Lower lobe of right lung (tissue), 2 donors: ENCODE measurements at places on chromosomes 12 and 14. TPM values are rescaled to one million over a fixed set of nuclear protein-coding genes. Genes with fewer than 3 reads are reported as not detected.

Gene CELA1
- total RNA-seq, result not detected

DNA sequence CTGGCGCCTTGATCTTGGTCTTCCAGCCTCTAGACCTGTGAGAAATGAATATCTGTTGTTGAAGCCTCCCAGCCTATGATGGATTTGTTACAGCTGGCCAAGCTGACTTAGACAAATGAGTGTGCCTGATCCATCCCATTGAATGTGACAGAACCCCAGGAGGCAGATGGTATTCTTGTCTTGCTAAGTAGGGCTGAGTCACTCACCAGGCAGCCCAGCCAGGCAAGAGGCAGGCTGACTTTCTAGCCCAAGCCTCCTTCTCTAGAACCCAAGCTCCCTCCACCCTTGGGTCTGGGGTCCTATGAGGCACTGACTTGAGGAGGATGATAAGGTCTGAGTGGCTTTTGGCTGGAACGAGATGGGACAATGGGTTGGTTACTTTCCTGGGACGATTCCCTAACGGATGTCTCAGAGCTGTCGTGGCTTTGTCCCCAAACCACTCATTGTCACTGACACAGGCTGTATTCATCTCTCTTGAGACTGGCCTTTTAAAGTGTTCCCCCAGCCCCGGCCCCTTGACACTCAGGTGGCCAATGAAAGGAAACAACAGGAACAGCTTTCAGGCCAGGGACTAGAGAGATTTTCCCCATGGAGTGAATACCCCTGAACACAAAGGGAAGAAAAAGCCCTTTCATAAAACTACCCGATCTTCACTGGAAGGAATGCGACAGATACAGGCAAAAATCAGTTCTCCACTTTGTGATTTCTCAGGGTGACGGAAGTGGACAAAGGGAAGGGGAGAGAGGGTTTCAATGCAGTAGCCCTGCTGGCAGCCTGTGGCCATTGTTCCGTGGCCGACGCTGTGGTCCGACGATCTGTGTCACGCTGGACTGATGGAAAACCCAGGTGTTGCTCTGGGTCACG is 264.2 kb downstream of the AACS start:
- H3K4me3 ChIP-seq, result no peak overlapping the region
- no peaks in the 10 kb centered on the region for H3K4me1 ChIP-seq
- H3K36me3 ChIP-seq, result no peaks in the 10 kb centered on the region
- DNase-seq, result no peak

DNA sequence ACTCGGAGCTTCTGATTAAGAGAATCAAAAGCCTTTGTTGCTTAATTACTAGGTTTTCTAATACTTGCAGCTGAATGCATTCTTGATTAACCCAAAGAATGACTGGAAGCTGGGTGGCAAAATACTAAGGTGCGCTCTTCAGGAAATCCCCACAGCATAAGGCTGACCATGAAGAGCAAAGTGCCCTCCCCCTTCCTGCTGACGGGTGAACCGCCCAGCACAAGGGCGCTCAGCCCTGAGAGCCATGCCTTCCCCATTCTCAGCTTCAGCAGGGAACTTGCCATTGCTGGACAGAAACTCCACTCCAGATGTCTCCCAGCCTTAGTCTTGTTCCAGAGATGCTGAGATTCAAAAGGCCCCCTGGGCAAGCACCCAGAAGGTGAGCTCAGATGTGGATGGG is 27.2 kb upstream of the FBRSL1 start:
- no peak overlapping the region for H3K27ac ChIP-seq
- H3K36me3 ChIP-seq, result no peaks in the 10 kb centered on the region
- peaks cover 28% of the 10 kb centered on the region for H3K27me3 ChIP-seq
- no peaks in the 10 kb centered on the region for H3K4me1 ChIP-seq
- H3K4me3 ChIP-seq, result no peak overlapping the region
- DNase-seq, result no peak

- no peak for DNase-seq
- no peak overlapping the region for H3K4me3 ChIP-seq
- H3K4me1 ChIP-seq, result peaks cover 21% of the 10 kb centered on the region
- no peaks in the 10 kb centered on the region for H3K27me3 ChIP-seq
- no peaks in the 10 kb centered on the region for H3K36me3 ChIP-seq
These were observed 433.9 kb downstream of the PCNX1 start for GRCh38 chr14:71341156-71341555.

DNA sequence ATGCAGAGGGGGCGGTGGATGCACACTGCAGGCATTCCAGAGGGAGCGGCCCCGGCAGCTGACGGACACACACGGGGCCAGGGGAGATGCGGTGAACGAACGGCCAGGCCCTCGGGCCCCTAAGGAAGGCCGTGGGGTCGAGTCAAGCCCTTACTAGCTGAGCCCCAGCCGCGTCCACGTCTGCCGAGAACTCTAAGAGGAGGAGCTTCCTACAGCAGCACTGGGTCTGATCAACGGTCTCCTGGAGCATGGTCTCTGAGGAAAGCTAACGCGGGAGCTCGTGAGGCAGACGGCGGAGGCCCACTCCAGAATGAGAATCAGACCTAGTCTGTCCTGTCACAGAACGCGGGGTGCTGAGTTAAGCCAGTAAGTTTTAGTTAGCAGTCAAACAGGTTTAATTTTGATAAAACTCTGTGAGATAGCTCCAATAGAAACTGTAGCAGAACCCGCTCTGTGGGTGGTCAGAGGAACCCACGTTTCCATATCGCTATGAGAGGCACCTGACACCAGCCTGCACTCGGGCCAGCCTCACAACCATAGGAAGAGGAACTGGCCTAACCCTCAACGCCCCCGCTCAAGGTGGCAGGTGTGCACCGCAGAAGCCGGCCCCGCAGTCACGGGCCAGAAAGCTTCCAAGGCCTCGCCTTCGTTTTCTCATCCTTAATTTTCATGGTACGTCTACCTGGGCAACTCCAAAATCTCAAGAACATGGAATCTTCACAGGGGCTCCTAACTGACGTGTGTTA is 55.5 kb downstream of the CDC42BPB start:
- no peaks in the 10 kb centered on the region for H3K27me3 ChIP-seq
- no peak overlapping the region for H3K27ac ChIP-seq
- DNase-seq, result no peak
- peaks cover 86% of the 10 kb centered on the region for H3K36me3 ChIP-seq

DNA sequence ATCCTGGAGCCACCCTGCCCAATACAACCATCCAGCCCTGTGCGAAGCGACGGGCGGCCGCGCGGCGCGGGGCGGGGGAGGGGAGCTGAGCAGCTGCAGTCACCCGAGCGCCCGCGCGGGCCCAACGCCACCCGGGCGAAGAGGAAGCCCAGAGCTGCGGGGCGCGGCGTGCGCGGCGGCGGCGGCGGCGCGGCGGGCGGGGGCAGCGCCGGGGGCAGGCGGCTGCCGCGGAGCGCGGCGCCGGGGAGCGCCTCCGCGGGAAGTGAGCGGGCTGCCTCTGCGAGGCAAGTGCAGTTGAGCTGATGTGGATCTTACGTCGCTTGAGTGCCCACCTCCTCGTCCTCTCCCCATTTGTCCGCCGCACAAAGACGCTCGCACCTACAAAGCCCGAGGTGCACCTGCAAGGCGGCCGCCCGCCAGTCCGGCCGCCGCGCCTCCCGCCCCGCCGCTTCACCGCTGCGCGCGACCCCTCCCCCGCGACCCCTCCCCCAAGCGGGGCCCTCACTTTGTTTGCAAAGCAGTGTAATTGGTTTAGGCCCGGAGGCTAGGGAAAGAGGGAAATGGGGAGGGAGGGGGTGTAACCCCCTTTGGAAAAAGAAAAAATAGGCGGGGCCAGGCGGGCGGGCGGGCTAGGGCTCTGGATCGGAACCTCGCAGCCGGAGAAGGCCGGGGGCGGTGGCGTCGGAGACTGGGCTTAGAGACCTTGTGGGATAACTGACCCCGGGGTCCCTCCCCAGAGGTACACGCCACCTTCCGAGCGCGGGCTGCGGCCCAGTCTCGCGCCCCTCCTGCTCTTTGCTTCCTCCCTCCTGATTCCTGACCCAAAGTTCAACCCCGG is at the start of the genes FOXA1 and TTC6:
Gene FOXA1, minus strand, starts transcription at position 279 of the 838 bp plus-strand sequence. Its CDS starts 277 bp downstream, at position 2.
Gene TTC6, plus strand, starts transcription at position 659 of the 838 bp plus-strand sequence. CDS start 26,436 bp downstream, outside the sequence.
- peak within 1 kb of the TSS; percentile 92 for H3K27ac ChIP-seq
- peak; percentile 79 for DNase-seq
- peaks cover 36% of the 10 kb centered on the region for H3K4me1 ChIP-seq
- peak within 1 kb of the TSS; percentile 60 for H3K4me3 ChIP-seq

DNA sequence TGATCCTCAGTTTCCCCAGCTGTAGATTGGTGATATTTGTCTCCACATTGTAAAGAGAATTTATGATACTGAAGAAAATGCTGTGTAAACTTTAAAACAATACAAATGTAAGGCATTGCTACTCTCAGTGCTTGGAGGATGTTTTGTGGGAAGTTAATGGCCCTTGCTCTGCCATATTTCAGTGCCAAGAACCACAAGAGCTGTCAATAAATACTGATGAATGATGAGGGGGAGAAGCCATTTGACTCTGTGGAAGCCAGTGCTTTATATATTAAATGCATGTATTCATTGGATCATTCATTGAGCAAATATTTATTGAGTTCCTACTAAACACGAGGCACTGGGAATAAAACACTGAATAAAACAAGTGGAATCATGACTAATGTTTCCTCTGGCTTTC is 30.8 kb downstream of the CACNA1C start:
- H3K4me1 ChIP-seq, result peaks cover 3% of the 10 kb centered on the region
- no peaks in the 10 kb centered on the region for H3K36me3 ChIP-seq
- H3K4me3 ChIP-seq, result no peak overlapping the region
- no peak overlapping the region for H3K27ac ChIP-seq
